ENCODE measurements at places on chromosomes 2 and 18.

- DNase-seq = peak; percentile 60
Measured at GRCh38 chr2:136527560-136527959, 237.8 kb upstream of the THSD7B start.

DNA sequence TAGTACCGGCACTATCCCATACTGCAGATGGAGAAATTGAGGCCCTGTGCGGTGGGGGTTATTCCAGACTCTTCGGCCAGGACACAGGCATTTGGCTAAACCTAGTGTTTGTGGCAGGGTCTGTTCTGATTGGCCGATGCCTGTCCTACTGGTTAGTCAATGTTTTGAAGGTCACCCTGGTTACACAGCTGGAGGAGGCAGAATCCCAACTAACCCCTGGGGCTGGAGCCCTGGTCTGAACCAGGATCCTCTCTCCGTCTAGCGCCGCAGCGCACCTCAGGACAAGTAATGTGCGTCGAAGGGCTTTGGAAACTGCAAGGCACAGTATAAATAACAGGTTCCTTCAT lies 19.4 kb downstream of the TEX44 start:
- DNase-seq = no peak

DNA sequence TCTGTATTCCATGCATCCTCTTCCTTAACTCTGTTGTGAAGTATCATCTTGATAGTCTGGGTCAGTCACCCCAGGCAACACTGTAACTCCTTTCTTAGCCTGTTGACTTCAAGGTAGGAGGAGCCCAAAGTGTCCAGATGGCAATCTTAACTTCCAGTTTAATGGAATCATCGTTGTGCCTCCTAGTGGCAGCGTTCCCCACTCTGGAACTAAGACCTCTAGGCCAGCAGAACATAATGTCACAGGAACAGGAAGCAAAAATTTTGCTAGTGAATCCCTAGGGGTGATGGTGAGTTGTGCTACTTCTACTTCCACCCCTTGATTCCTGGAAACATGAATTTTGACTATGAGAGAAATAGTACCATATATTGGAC lies 11.7 kb downstream of the SGPP2 start:
- no peak for DNase-seq

- no peak for DNase-seq
Measured at GRCh38 chr2:227799202-227799601, 14.4 kb upstream of the CCL20 start.

DNA sequence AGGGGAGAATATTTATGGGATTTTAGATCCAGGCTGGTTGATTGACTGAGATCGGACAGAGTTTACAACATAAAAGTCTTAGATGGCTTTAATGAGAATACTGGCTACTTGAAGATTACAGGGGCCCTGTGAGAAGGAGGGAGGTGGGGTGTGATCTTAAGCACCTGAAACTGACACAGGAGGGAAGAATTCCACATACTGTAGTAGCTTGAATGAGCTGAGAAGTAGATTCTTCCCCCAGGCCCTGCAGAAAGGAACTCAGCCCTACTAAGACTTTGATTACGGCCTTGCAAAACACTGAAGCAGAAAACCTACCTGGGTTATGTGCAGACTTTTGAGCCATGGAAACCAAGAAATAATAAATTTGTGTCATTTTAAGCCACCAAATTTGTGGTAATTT lies 1062.9 kb upstream of the GYPC start:
- DNase-seq = no peak

Data from right renal pelvis (tissue), 4 donors.